ENCODE measurements at places on chromosomes 16 and 17.

DNA sequence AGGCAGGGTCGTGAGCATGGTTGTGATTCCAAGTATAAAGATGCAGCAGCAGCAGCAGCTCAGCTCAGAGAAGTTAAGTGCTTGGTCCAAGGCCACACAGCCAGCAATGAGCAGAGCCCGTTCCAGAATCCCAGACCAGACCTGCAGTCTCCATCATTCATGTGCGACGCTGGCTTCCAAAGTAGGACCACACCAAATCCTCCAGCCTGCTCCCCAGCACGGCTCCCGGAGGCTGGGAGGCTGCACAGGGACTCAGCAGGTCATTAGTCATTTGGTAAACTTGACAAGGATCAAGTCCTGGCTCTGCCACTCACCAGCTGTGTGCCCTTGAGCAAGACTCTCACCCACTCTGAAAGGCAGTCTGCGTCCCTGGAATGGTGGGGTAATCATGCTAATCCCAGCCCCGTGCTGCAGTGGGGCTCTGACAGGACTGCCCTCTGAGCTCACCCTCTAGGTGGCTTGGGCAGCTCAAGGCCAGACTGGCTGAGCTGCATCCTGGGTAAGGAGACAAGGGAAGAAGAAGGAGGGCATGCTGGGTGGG, 95.1 kb upstream of the TMEM132E start:
- no peak for DNase-seq

DNA sequence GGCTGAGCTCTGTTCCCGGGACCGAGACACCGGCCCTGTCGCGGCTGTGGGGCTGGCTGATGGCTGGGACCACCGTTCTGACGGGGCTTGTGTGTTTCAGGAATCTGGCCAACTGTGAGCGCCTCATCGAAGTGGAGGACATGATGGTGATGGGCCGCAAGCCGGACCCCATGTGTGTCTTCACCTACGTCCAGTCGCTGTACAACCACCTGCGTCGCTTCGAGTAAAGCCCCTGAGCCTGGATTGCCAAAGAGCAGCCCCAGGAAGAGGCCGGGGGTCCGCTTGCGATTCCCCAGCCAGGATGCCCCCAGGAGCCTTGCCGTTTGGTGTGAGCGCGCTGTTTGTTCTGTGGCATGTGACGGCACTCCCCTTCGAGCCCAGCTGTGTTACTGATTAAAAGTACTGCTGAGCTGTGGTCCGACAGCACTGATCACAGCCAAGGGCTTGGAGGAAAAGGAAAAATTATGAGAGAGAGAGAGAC, 23.0 kb downstream of the SMTNL2 start:
- DNase-seq, result no peak

- peak; percentile 27 for DNase-seq
These were observed 2.1 kb upstream of the HES7 start for GRCh38 chr17:8125947-8126490.

DNA sequence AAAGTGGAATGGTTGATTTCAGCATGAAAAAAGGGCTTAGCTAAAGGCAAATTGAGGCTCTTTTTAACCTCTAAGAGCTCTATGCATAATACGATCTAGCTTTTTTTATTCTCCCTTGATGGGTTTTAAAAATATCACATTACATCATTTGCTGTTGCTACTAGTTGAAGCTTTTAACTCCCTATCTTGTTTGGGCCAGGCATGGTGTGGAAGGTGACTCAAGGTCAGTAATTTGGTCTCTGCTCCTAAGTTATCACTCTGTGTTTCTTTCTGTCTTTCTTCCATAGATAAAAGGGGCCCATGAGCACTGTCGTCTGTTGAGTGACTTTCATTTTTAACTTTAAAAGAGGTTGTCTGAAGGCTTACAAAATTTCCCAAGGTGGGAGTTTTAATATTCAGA, 58.1 kb upstream of the GOT2 start:
- no peak for DNase-seq

- no peak for DNase-seq
These were observed 3.3 kb downstream of the MAP2K6 start for GRCh38 chr17:69417545-69418483.

- no peak for DNase-seq
These were observed 11.8 kb upstream of the CHST4 start for GRCh38 chr16:71514476-71514875.

DNA sequence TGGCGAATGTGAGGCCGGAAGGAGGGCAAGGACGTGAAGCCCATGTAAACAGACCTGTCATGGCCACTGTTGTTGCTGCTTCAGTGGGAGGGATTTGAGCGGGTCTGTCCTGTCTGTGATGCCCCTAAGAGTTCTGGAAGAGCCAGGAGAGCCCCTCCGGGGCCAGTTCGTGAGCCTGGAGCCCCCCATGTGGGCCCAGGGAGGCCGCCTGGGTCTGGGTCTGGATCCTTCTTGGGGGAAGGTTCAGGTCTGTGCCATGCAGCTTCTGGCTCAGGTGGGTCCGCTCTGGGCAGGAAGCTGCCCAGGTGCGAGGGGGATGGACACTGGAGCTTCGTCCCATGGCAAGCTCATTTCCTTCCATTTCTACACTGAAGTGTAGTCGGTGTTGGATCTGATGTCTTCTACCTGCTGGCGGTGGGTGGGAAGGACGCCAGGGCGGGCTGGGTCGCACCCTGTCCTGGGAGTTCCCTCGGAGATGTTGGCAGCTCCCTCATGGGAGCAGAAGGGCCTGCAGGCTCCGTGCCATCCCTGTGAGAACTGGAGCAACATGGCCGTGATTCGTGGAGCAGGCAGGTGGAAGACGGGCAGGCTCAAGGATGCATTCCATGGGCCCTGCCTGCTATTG, 11.2 kb upstream of the WFIKKN1 start:
- DNase-seq, result no peak

- no peak for DNase-seq
These were observed 37.8 kb downstream of the ERN1 start for GRCh38 chr17:64092113-64092512.

GRCh38 chr16:69321080-69321479, 9.3 kb downstream of the PDF start:
- DNase-seq, result no peak

- no peak for DNase-seq
These were observed 19.2 kb downstream of the ACTG1 start for GRCh38 chr17:81493198-81494038.

- no peak for DNase-seq
These were observed 23.1 kb downstream of the LITAFD start for GRCh38 chr16:8905168-8905762.

GRCh38 chr17:29526322-29526721, 40.5 kb downstream of the ABHD15 start:
- DNase-seq, result no peak

- DNase-seq, result no peak
These were observed 47.7 kb upstream of the TNRC6A start for GRCh38 chr16:24681793-24682192.

GRCh38 chr17:27956601-27957445, 63.7 kb upstream of the LYRM9 start:
- no peak for DNase-seq

DNA sequence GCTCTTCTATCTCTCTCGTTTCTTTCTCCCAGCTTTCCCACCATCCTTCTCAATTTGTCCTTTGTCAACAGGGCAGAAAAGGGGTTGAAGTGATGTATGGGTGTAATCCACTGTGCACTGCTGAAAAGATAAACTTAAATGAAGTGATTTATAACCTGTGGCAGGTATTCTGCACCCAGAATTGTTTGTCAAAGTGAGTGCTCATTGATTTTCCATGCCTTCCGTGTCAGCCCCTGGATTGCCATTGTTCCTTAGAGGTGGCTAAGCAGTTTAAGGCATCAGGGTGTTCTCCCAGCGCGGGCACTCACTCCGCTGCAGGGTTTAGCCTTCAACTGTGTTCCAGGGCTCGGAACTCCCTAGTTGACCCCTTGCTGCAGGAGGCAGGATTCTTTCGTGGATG, 82.9 kb downstream of the PITPNC1 start:
- no peak for DNase-seq

DNA sequence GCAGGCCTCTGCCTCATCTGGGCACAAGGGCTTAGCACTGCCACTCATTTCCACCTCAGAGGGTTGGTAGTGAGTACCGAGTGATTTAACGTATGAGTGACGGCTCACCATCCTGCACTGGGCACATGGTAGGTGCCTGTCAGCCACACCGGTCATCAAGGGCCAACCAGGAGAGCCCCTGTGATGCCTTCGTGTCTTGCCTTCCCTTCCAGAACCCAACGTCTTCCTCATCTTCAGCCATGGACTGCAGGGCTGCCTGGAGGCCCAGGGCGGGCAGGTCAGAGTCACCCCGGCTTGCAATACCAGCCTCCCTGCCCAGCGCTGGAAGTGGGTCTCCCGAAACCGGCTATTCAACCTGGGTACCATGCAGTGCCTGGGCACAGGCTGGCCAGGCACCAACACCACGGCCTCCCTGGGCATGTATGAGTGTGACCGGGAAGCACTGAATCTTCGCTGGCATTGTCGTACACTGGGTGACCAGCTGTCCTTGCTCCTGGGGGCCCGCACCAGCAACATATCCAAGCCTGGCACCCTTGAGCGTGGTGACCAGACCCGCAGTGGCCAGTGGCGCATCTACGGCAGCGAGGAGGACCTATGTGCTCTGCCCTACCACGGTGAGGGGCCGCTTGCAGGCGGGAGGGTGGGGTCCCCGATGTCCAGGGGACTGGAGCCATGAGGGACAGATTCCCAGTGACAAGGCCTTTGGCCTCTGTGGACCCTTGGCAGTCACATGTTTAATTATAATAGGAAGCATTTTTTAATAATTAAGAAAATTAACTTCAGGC, 37.1 kb downstream of the MRC2 start:
- no peak for DNase-seq

DNA sequence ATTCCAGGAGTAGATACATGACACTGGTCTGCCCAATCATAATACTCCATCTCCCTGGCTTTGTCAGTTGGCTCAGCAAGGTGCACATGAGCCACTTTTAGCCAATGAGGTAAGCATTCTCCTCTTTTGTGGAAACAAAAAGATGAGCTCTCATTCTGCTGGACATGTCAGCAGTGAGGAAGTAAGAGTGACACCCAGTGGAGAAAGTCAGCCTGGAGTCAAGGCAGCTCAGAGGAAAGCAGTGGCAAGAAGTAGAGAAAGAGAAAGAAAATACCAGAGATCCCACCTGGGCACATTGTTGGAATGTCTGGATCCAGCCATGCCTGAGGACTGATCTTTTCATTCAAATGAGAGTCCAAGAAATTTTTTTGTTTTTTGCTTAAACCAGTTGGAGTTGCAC, 496.9 kb upstream of the C16orf82 start:
- peak; percentile 6 for DNase-seq

DNA sequence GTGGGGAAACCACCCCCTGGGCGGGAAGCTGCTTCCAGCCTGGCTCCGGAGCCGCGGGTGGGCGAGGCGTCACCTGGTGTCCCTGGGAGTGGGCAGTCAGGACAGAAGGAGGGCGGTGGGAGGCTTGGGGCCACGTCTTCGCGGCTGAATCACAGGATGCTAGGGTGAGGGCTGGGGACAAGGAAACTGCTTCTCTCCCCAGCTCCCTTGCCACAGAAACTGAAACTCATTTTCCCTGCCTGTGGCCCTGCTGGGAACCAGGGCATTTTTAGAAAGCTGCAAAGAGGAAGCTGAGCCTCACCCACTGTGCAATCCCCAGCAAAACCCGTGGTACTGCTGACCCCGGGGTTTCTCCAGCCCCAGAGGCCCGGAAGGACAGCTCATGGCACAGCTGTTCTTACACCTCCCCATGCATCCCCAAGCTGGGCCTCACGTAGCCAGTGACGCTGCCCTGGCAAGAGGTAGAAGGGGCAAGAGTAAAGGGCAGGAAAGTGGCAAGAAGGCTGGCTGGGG, 8.2 kb downstream of the RHBDF2 start:
- no peak for DNase-seq

GRCh38 chr17:6327007-6327406, 107.9 kb downstream of the AIPL1 start:
- no peak for DNase-seq

DNA sequence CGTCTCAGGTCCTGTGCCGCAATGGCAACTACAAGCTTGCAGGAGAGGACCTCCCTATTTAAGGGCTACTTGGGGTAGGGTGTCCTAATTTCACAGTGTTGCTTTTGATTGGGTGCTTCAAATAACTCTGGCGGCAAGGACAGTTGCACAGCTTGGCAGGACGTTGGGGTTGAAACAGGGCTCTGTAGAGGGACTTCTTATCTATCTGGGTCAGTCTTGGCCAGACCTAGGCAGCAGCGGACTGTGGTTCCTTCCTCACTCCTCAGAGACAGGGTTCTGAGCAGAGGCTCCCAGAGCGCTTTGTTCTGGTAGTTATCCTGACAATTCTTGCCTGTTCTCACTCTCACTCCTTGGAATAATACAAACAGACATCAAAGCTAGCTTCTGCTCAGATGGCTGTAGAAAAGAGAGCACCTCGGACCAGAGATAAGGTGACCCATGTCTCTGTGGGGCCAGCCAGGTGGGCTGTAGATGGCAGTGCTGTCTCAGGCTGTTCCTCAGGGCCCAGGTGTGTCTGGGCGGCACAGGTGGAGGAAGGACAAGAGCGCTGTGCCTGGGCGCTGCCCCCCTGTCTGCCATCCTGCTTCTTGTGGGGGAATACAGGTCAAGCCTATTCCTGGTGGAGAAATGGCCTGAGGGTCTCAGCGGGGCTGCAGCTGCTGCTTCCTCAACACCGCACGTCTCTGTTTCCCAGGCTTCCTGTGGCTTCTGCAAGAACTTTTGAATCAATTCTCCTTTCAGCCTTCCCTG, 61.0 kb downstream of the PLD6 start:
- DNase-seq, result no peak

DNA sequence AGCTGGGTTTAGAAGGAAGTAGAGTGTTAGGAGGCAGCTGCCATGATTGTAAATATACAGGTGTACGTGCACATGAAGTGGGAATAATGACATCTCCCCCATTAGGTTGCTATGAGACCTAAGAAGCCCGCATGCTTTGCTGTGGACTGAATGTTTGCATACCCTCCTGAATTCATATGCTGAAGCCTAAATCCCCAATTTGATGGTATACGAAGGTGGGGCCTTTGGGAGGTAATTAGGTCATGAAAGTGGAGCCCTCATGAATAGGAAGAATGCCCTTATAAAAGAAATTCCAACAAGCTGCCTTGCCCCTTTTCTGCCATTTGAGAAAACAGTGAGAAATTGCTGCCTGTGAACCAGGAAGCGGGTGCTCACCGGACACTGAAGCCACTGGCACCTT, 44.0 kb downstream of the CCDC182 start:
- no peak for DNase-seq
